ENCODE measurements at places on chromosomes 7 and 10.

- DNase-seq, result no peak
Measured at GRCh38 chr10:1624240-1624639, 113.1 kb downstream of the ADARB2 start.

DNA sequence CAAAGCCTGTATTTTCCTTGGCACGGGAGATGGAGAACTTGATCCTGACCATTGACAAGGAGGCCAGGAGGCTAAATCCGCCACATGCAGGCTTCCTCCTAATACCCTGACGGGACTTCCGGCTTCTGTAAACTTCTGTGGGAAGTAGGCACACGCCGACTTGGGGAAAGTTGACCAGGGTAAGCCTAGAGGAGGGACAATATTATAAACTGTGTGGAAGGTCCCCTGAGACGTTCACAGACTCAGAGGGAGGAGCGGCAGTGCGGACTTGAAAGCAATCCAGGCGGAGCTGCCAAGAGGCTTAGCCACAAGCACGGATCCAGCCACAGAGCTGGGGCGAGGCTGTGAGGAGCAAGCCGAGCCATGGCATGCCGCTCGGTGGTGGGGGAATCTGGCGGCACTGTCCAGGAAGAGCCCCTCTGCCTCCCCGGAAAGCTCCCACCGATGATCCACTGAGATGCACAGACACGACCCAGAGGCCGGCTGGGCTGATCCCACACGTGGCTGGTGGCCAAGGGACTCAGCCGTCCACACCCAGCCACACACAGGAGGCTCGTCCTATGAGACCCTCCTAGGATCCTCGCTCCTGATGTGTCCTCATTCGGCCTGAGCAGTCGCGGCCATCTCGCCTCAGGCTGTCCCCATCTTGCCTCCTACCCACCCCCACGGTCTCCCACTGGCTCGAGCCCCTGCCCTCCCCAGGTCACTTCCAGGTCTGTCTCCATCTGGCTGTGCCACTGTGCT, 40.0 kb upstream of the INSIG1 start:
- no peak for DNase-seq

DNA sequence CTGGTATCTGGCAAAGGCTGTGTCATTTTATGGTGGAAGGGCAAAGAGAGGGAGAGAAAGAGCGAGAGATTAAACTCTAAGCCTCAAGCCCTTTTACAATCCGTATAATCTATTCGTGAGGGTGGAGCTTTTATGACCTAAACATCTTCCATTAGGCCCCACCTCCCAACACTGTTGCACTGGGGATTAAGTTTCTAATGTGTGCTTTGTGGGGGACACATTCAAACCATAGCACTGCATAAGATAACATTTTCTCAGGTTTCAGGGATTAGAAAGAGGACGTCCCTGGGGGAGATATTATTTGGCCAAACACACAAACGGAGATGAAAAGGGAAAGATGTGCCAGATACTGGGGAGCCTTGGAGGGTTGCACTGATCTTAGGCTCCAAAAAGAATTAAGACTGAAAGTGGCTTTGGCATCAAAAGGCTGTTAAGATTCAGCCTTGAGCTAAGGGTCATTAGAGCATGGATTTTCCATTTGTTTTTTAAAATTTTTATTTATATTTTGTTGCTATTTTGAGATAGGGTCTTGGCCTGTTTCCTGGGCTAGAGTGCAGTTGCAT, 19.0 kb downstream of the COL26A1 start:
- no peak for DNase-seq

GRCh38 chr10:5323446-5323845, 41.3 kb upstream of the UCN3 start:
- DNase-seq, result no peak

DNA sequence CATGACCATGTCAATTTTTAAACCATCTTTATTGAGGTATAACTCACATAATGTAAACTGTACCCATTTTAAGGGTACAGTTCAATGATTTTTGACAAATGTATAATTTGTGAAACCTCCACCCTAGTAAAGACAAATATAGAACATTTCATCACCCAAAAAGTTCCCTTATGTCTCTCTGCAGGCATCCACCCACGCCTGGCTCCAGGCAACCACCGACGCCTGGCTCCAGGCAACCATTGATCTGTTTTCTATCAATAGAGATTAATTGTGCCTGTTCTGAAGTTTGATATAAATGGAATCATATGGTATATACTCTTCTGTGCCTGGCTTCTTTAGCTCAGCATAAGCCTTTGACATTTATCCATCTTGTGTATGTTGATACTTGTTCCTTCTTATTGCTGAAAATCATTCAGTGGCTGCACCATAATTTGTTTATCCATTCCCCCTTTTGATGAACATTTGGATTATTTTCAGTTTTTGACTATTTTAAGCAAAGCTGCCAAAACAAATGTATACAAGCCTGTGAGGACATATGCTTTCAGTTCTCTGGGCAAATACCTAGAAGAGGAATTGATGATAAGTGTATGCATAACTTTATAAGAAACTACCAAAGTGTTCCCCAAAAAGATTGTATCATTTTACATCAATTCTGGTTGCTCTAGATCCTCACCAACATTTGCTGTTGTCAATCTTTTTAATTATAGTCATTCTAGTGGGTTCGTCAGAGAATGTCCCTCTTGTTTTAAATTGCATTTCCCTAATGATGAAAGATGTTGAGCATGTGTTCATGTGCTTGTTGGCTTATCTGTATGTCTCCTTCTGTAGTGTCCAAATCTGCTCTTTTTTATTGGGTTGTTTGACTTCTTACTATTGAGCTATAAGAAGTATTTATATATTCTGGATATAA, 55.7 kb upstream of the HECTD2 start:
- DNase-seq, result no peak
